Skeletal muscle cell (primary cell): ENCODE measurements at places on chromosomes 2 and 18.

DNA sequence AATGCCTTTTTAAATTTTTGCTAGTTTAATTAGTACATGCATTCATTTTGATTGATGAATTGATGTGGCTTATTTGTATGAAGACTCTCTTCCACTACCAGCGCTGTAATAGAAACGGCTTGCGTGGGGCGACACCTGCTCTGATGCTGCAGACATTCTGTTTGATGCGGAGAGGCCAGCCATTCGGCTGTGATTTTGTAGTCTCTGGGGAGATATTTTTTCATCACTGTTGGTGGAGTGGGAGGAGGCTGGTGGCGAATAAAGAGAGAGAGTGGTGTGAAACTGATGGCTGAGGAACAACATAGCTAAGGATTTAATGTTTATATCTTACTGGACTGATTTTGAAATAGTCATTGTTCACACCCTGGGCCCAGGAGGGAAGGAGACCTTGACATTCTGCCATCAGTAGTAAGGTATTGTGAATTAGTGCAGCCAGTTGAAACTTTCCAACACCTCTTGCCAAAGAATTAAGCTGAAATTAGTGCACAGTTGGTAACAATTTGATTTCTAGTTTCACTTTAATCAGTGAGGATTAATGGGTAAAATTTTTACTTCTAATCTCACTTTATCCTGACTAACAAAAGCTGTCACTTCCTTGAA is 224.1 kb downstream of the MTX2 start:
- DNase-seq = no peak

DNA sequence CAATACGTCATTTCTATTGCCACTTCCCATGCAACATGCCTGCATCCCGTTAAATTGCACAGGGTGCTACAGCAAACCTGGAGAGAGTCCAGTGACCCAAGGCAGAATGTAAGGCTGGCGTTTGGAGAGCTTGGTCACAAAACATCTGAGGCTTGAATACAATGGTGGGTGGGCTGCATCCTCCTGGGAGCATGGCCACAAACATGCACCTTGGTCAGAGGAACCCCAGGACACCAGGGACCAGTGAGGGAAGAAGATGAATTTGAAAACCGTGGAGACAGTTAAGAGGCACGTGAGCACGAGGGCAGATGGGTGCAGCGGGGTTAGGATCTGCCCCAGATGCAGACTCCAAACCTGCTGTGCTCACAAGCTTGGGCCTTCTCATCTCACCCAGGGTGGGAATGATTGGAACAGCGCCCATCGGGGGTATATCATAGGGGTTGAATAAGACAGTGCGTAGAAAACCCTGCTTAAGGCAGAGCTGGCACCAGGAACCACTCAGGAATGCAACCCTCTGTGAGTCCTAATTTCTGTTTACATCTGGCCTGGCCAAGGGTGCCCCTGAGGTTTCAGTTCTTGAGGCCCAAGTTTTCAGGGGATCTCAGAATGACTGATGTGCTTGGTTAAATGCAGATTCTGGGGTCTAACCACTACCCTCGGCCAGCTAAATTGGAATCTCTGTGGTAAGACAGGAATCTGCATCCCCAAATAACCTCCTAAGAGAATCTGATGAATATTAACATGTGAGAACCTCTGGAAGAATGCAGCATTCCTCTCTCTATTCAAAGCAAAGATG is 97.2 kb downstream of the ARL4C start:
- no peak for DNase-seq

DNA sequence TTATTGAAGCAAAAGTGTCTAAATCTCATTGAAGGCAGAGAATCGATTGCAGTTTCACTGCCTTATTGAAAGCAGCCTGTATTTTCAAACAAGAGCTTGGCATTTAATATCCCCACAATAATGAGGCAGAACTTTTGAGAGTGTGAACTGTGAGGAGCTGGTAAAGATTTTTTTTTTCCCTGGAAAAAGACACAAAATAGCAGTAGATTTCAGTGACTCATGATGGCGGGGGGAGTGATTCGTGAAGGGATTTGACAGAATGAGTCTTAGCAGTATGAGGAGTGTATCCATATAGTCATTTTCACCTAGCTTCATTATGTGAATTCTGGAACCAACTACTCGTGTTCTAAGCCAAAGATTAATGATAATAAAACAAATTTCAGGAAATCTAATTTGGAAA is 242.9 kb downstream of the ARL6IP6 start:
- no peak for DNase-seq

GRCh38 chr2:237294460-237294859 is 119.5 kb downstream of the COL6A3 start:
- no peak for DNase-seq

- no peak for DNase-seq
These were observed 1885.4 kb upstream of the CELF4 start for GRCh38 chr18:39450958-39451357.

- DNase-seq = no peak
These were observed 219.0 kb downstream of the ZNF521 start for GRCh38 chr18:25132786-25133496.

DNA sequence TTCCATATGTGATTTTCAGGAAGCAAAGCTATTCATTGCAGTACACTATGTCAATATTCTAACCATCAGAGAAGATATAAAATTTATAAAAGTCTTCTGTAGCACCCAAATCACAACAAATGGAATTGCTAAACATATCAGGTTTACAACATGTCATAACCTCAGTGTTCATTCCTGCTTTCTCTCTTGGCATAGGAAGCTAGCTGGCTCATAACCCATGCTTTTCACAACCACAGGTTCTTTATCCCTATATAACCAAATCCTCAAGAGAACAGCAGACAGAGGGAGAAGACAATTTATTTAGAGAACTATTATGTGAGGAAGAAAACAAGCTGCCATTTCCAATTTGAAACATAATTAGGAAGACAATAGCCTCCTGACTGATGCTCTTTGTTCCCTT is 997.0 kb upstream of the ACVR2A start:
- peak; percentile 4 for DNase-seq

GRCh38 chr2:164773635-164774034 is 68.0 kb downstream of the COBLL1 start:
- no peak for DNase-seq

DNA sequence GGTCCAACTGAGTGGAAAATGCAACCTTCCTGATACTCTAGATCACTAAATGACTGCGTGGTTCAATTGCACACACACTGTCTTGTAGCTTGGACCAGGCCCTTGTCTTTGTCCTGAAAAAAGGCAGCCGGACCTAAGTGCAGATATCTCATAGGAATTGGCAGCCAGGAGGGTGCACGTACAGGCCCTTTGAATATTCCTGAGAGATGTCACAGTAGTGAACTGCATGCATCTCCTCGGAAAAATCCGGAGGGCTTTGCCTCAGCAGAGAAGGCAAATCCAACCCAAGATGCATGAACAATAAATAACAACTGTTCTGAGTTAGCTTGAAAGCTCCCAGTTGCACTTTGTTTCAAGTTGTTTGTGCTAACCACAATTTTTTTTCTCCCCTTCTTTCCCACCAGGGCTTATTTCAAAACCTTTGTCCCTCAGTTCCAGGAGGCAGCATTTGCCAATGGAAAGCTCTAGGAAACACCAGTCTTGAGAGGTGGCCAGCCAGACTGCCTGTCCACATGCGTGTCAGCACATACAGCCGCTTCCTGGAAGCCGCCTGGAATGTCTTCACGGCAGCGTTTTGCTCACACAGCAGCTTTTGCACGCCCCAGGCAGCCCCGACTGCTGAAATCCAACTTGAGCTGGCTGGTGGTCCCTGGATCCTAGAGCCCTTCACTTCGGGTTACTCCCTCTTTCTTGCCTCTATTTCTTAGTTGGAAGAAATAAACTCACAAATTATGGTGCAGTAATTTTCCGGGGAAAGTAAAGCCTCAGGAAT is 54.4 kb upstream of the FOSL2 start:
- DNase-seq = peak; percentile 95

DNA sequence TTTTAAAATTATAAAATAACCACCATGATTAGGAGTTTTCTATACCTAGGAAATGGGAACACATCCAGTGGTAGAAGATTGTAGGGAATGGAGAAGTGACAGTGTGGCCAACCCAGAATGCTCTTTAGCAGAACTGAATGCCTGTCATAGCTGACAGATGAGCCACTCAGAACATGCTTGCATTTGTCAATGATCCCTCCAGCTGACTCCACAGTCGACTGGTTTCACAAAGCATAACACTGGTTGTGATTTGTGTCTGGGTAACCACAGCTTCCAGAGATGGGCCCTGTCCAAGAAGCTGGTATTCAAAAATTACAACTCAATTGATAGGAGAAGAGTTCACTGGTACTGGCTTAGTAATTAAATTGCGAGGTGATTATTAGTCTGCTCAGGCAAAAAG is 9.0 kb upstream of the CTIF start:
- DNase-seq = peak; percentile 68

GRCh38 chr2:187003038-187003554 is 154.1 kb upstream of the ZSWIM2 start:
- no peak for DNase-seq
